ENCODE measurements at places on chromosomes 7 and 10.

GRCh38 chr7:116356333-116356965 is 143.1 kb upstream of the CAV2 start:
- no peak for DNase-seq

- DNase-seq, result no peak
Observed at GRCh38 chr7:6422926-6423632, 24.7 kb downstream of the DAGLB start.

GRCh38 chr10:116457488-116457887 is 29.8 kb downstream of the PNLIPRP3 start:
- no peak for DNase-seq

- DNase-seq, result no peak
Observed at GRCh38 chr7:17015598-17016031, 133.8 kb upstream of the AGR3 start.

DNA sequence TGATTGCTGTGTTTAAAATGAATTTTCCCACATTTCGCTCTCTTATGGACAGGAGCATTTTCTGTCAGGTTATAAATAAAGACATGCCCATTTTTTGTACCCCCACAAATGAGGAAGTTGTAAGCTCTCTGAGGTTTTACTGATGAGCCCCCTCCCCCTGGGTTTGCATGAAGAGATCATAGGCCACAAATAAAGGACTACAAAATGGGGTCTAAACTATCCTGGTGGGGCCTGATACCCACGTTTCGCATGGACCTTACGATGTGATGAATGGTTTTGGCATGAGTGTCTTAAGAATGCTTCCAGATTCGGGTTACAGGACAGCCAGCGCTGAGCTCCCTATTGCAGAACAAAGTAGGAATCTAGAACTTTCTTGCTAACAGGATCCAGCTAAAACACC is 5.8 kb downstream of the IKZF1 start:
- no peak for DNase-seq

GRCh38 chr10:58894929-58895328 is 281.5 kb upstream of the PHYHIPL start:
- no peak for DNase-seq

DNA sequence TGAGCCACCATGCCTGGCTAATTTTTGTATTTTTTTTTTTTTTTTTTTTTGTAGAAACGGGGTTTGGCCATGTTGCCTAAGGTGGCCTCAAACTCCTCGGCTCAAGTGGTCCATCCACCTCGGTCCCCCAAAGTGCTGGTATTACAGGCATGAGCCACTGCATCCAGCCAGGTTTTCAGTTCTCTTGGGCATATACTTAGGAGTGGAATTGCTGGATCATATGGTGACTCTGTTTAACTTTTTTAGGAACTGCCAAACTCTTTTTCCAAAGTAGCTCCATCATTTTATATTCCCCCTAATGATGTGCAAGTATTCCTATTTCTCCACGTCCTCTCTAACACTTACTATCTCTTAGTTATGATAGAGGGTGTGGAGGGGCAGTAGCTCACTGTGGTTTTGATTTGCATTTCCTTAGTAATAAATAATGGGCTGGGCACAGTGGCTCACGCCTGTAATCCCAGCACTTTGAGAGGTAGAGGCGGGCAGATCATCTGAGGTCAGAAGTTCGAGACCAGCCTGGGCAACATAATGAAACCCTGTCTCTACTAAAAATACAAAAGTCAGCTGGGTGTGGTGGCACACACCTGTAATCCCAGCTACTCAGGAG is 41.6 kb downstream of the SUFU start:
- no peak for DNase-seq

DNA sequence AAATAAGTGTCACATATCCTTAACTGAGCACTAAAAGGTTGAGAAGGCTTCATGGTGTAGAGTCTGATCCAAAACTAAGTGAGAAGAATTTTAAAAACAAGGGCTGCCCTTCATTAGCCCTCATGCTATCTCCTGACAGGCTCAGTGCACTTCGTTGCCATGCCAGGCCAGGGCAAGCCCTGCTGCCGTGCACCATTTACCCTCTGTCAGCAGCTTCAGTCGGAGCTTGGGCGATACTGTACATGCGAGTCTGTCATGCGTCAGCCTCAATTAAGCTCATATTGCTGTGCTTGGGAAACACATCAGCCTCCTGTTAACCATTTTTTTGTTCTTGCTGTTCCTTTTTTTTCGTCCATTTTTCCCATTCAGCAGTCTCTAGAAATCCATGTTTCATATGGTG is 166.6 kb downstream of the VTI1A start:
- DNase-seq, result no peak

DNA sequence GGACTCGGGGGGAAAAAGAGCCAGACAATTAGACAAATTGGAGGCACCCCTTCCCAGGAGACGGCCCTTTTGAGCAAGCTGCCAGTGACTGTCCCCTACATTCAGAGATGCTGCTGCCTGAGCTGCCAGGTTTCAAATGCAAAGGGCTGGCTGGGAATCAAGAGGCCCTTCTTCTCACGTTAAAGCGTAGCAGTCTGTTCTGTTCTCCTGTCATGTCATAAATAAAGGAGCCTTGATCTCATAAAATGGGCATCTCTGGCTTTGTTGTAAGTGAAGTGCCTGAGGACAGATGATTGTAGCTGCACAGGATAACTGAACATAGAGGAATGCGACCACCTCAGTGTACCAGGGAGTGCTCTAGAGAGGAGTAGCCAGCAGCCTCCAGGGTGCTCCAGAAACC is 917.9 kb downstream of the GRID1 start:
- no peak for DNase-seq

Measured in hippocampal formation (tissue), 2 donors.